Stimulated activated CD8-positive, alpha-beta memory T cell treated with anti-CD3 and anti-CD28 coated beads, Interleukin-15, amount 100 ng/mL, for 4 hours (primary cell): ENCODE measurements at places on chromosomes 6 and 20.

- no peak for DNase-seq
These were observed 104.7 kb downstream of the PRDM13 start for GRCh38 chr6:99711302-99711701.

GRCh38 chr20:63840405-63840828 is 9.4 kb upstream of the ZBTB46 start:
- DNase-seq, result no peak

DNA sequence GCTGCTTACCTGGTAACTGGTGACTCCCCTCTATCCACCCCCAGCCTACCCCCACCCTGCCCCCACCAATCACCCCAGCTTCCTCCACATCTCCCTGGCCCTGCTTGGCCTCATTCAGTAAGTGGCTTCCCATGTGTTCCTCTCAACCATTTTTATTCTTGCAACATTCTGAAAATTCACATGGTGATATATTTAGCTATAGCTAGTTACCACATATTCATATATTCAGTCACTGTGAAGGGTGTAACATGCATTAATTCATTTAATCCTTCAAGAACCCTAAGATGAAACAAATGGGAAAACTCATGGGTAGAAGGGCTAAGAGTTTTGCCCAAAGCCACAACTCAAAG is 95.4 kb upstream of the CEP85L start:
- DNase-seq, result no peak

DNA sequence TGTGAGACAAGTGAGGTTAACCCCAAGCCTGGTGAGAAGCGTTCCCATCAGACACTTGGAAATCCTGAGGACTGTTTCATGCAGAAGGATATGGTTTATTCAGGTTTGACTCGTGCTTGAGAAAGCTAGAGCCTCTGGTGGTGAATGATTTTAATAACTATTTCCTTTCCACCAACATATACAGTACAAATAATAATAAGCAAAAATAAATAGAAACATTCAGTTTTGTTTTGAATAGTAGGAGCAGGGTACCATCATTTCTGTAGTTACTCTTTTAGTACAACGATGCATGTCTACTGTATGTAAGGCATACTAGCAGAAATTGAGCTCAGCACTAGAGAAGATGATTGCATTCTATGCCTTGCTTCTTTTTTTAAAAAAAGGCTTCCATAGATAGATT is 33.5 kb downstream of the PLG start:
- DNase-seq, result no peak

GRCh38 chr6:27582928-27583725 is 110.2 kb upstream of the ZNF184 start:
- DNase-seq, result no peak

DNA sequence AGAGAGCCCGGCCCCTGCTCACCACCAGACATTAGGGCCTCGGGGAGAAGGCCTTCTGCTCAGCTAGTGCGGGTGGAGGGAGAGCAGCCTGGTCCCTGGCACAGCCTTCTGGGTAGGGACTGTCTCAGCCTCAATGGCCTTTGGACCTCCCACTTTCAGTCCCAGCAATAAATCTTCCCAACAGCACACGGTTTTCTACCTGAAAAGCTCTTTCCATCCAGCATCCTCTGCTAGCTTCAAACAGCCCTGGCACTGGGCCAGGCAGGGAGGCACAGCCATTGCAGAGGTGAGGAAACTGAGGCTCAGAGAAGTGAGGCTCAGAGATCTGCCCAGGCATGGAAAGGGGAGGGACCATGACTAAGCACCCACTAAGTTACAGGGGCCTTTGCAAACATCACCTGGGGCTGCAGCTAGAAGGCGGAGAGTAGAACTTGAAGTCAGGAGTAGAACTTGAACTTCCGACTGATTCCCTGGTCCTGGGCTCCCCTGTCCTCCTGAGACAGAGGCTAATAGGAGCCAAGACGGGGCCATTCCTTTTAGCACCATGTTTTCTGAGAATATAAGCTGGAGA is 43.9 kb upstream of the NOL4L start:
- no peak for DNase-seq

DNA sequence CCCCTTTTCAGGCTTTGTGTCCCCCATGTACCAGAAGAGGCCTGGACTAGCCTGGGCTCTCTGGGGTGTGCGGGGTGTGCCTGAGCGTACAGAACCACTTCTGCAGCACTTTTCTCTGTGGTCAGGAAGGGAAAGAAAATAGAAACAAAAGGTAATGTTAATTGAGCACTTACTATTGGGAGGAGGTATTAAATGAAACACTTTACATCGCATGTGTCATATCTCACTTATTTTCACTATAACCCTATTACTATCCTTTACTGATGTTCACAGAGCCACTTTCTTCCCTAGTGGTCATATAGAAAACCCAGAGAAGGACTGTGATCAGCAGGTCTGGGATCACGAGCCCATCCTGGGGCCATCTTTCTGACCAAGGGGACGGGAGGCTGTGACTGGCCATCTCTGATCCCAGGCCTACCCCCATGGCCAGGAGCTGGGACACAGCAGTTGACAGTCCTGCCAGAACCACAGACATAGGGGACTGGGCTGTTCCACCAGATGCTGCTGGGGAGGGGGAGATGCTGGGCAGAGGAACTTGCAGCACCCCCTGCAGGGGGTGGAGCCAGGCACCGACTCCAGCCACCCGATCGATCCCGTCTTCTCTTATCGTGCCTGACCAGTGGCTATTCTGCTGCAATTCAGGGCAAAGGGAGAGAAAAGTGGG is 107.6 kb downstream of the VEGFA start:
- no peak for DNase-seq

DNA sequence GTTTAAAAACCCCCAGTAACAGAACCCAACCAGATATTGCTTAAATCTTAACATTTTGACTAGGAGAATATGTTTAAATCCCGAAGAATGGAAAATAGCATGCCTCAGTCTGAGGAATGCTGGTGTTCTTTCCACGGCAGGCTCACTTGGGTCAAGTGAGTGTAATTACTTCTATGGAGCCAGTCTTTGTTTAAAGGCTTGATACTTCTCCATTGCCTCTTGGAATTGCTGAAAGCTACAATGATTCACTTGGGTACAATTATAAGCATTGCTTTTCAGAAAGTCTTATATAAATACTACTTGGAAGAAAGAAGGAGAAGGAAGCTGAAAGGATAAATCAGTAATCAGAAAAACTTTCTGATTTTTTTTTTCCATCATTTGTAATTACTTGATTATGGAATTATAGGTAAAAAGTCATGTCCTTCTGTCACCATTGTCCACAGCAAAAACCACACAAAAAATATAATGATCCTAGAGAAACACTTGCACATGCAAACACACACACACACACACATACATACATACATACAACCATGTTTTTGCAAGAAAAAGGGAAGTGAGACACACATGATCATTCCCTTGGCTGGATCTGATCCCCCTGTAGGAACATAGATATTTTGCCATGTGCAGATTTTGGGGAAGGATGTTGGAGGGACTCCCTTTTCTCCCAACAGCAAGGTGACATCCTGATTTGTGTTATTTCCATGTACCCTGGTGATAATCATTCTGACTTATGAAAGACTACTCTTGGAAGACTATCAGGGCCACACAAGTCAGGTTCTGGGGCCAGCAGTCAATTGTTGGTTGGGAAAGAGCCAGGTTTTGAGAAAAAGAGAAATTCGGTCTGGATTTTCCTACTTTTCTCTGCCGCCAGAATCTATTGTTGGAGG is 396.0 kb upstream of the BTBD3 start:
- no peak for DNase-seq

DNA sequence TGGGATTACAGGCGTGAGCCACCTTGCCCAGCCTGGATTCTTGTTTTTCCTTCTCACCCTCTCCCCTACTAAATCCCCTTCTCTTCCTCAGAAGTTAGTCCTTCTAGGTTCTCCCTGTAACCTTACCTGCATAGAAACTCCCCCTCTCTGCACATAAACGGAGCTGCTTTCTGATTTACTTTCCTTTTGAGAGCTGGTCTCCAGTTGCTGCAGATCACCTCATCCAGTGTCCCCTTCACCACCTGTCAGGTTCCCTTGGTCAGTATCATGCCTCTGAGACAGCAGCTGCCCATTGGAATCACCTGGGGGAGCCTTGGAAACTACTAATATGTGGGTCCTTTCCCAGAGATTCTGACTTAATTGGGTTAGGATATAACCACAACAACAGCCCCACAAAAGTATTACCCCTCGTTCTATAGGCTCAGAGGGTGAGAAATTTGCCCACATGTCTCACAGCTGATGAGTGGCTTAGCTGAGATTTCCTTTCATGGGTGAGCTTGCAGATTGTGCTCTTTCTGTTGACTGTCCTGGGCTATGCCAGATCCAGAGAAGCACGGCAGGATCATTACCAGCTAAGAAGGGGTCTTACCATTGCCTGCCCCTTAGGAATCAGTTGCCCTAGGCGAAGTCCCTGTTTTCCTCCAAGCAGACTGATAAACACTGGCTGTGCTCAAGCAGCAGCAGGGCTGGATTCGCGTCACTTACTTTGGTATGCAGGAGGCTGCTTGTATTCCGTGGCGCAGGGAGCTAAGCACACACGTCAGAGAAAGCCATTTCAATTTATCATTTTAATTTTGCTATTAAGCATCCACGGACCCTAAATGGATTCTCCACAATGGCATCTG is 51.3 kb downstream of the AKAP12 start:
- DNase-seq, result no peak

- DNase-seq, result no peak
These were observed 448.5 kb downstream of the MEI4 start for GRCh38 chr6:78101387-78101786.

DNA sequence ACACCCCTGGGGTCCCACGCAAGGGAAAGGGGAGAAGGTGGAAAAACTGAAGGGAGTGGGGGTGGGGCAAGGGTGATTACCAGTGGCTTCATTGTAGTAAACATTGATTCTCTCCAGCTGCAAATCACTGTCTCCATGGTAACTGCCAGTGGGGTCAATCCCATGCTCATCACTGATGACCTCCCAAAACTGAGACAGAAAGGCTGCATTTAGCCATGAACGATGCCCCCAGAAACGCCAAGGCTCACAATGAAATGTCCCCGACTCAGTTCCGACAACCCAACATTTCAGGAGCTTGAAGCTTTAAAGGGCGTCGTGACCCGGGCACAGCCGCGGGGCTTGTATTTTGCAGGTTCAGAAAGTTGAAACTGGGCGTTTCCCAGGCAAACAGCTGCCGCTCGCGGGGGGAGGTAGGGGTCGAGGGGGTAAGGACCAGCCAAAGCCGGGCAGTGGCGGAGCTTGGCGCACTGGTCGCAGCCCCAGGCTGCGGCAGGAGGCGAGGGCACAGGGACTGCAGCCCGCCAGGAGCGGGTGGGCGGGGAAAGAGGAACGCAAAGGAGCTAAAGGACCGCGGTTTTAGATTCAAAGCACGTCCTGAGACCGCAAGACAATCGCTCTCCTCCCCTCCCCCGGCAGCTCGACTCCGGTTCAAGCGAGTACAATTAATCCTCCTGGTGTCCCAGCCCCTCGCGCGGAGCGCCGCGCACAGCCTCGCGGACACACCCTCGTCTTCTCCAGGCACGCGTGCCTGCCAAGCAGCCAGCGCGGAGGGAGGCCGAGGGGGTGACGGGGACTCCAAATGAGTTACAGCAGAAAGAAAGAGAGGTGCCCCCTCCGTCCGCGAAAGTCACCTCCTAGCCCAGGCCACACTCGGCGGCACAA is 731 bp downstream of the TUBB2B start:
- DNase-seq, result no peak

DNA sequence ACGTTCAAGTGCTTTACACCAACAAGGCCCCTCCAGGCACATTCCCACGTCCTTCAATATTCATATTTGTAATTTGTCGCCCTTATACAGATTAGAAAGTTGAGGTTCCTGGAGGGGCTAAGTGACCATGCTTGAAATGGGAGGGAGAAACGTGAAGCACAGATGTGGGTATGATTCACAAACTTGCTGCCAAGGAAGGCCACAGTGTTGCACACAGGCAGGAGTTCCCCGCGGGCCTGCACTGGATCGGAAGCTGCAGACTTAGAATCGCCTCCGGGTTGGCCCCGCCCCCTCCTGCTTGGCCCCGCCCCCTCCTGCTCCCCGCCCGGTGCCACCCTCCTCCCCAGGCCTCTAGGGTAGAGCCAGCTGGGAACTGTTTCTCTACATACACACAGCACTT is 58.2 kb upstream of the QKI start:
- DNase-seq, result no peak

- DNase-seq, result no peak
These were observed 106.2 kb upstream of the ARMC2 start for GRCh38 chr6:108742041-108742440.

DNA sequence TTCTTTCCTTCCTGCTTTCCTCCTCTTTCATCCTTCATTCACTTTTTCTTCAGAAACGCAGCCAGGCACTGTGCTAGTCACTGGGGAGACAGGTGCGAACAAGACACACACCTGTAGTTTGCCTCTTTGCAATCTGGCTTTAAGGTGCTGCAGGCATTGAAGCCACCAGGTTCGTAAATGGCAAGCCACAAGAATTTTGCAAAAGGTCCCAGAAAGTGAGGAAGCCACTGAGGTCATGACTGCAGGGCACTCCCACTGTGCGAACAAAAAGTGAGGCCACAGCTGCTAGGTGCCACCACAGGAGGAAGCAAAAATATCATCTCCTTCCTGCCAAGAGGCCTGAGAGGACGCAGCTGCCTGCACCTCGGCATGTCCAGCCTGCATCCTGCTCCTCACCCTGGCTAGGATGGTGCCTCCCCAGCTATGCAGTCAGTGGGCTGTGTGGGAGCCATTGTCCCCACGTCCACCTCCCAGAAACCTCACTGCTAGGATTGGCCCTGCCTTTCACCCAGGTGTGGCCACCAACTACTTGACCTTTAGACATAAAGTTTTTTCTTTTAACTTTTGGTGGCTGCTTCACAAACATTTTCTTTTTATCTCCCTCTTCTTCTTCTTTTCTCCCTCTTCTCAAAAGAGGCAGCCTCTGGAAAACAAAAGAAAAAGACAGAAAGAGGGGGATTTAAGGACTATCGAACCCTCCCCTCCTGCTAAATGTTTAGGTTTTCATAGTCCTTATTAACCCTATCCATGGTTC is 230.8 kb downstream of the BCAS1 start:
- DNase-seq, result peak; percentile 30

GRCh38 chr6:138897031-138897430 is 91.0 kb downstream of the REPS1 start:
- DNase-seq, result no peak

DNA sequence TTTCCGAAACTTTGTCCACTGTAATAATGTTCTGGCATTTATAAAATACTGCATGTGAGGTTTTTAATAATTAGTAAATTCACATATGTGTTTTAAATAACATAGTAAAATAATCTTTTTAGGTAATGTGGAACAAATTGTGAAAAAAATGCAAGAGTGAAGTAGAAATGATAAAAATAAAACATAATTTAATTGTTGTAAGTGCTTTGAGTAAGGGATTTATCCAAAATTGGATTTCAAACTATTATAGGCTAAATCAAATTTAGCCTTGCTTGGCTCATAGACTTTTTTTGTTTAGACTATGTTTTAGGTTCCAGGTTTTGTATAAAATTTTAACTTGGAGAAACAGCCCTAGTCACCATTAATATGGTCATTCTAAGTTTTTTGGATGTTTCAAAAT is 1029.5 kb downstream of the PHF3 start:
- no peak for DNase-seq

- DNase-seq, result no peak
These were observed 186.1 kb downstream of the ADAT2 start for GRCh38 chr6:143264379-143264778.

- no peak for DNase-seq
These were observed 418.6 kb downstream of the CDKAL1 start for GRCh38 chr6:20952699-20953474.
